ENCODE measurements at places on chromosomes 13 and 19. TPM values are rescaled to one million over a fixed set of nuclear protein-coding genes. Genes with fewer than 3 reads are reported as not detected.
A peak's percentile ranks its signal among the peaks of the same experiment; 100 is the strongest.

THAP8 gene
- 5.5 TPM for total RNA-seq

CNMD gene
- not detected for total RNA-seq

CEACAM1 gene
- 13.8 TPM for total RNA-seq

DNA sequence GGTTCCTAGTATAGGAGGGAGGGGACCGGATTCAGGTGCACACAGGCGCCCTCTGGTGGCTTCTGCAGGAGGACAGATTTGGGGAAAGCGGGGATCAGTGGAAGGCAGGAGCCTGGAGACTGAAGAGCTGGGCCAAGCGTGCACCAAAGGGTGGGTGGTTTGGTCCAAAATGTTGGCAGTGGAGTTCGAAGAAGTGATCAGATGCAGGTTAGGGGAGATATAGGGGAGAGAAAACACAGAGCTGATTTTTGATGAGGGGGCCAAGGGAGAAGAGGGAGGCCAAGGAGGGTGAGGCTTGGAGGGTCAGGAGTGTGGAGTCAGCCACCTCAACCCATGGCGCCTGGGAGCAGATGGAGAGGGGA is 6.8 kb upstream of the CARM1 start:
- peak; percentile 88 for DNase-seq

DNA sequence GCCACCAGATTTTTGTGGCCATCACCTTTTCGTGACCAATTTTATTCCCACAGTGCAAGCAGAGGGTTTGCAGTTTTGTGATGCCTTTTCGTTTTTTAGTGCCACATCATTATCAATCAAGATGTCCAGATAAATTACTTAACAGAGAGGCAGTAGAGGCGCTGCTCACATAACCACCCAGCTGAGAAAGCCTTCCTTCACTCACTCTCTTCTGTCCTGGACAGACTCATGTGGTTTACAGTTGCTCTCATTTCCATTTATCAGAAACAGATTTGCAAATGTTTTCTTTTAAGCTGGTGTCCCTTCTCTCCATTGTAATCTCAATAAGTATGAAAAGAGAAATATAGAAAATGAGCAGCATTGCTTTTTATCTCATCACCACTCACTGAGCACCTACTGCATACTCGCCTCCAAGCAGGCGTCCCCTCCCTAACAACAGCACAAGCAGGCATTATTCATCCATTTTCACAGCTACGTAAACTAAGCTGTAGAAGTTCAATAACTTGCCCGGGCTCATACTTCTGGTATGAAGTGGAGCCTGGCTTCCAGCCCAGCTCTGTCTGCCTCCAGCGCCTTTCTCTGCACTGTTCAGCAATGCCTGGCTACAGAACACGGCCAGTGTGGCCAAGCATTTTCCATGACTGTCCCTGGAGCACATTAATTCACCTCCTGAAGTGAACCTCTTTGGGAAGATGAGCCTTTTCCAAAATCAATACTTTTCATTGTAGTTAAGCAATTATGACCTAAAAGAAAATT is 34.6 kb upstream of the KATNAL1 start:
- peak; percentile 83 for DNase-seq

GRCh38 chr13:103188713-103189326 is 122.6 kb upstream of the SLC10A2 start:
- no peak for DNase-seq

DNA sequence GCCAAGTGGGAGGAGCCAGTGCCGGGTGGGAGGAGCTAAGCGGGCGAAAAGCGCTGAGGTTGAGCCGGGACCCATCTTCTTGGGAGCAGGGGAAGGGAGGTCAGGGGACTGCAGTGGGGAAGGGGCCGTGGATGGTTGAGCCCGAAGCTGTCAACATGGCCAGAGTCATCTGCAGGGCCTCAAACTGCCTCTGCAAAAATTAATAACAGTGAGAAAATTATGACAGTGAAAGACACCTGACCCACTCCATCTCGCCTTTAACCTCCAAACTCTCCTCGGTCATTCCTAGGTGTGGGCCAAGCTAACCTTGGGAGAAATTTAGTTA is 30.1 kb downstream of the ZNF557 start:
- DNase-seq, result no peak

- DNase-seq, result no peak
Measured at GRCh38 chr19:1105008-1105872, 1.4 kb downstream of the GPX4 start.

- no peak for DNase-seq
Measured at GRCh38 chr19:32489971-32490370, 84.4 kb downstream of the DPY19L3 start.

DNA sequence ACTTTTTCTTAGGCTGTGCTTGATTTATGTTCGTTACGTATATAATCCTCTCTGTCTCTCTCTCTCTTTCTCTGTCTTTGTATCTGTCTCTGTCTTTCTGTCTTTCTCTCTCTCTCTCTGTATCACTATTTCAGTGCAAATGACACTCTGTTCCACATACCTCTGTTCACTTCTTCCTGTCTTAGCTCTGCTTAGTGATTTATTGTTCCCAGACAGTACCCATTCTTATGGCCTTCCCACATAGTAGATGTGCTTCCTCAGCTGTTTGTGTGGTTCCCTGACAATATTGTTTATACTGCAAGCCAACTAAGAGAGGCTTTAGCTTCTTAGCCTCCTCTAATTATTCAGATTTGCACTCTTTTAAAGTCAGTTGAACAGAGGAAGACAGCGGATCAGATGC is 1244.2 kb downstream of the DIAPH3 start:
- no peak for DNase-seq

- peak; percentile 63 for DNase-seq
Measured at GRCh38 chr19:14786421-14786851, 8.1 kb upstream of the ADGRE2 start.

DNA sequence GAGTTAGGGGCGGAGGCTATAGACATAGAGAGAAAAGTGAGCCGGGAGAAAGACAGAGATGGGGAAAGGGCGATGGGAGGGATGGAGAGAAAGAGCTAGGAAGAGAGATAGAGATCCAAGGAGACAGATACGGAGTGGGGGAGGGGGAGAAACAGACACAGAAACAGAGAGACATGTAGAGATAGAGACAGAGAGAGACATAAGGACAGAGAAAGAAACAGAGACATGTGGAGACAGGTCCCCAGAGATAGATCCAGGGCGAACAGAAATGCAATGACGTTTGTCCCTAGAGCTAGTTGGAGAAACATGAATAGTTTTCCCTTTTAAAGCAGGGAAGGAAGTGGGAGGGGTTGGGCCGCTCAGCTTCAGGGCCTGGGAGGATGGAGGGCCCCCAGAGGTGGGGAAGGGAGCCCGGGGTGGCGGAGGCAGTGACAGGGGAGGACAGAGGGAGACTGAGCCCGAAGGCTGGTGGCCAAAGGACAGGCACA is 4.6 kb downstream of the PPP1R14A start:
- no peak for DNase-seq

DNA sequence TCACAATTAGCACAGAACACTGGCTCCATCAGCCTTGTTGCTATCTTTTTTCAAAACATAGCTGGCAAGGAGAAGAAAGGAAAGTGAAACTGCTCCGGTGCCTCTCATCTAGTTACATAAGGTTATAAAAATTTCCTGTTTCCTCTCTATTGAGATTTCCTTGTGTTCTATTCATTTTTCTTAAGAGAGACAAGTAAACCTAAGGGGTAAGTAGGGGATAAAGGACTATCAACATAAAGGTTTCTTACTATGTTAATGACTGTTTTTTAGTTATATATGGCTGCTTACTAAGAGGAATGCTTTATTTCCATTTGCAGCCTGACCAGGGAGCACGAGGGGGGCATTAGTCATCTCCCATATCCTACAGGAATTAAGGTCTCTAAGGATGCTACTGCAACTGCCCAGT is 73.2 kb upstream of the MLNR start:
- no peak for DNase-seq

DNA sequence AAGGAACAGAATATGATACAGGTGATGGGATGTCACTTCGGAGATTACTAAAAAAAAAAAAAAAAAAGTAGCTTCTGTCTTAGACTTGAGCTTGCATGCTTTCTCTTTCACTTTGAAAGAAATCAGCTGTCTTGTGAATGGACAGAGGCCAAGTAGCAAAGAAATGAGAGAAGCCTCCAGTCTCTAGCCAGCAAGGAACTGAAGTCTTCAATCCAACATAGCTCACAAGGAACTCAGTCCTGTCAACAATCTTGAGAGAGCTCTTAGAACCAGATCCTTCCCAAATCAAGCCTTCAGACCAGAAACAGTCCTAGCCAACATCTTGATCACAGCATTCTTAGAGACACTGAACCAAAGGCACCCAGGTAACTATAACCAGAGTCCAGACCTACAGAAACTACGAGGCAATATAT is 7.7 kb downstream of the N4BP2L2 start:
- no peak for DNase-seq

DNA sequence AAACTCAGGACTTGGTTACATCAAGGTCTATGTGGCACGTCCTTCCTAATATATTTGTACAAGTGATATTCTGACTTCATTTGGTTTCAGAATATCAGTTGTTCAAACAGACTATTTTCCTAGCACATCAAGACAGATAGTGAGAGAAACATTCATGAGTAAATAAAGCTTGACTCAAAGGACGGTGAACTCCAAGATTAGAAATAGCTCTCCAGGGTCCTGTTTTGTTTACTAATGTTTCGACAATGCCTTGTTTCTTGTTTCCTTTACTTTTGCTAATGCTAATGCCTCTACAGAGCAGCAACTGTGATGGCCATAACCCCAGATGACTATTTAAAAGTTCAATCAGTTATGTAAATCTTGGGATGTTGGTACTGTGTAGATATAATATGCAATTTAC is 313.9 kb downstream of the KLF12 start:
- no peak for DNase-seq

DNA sequence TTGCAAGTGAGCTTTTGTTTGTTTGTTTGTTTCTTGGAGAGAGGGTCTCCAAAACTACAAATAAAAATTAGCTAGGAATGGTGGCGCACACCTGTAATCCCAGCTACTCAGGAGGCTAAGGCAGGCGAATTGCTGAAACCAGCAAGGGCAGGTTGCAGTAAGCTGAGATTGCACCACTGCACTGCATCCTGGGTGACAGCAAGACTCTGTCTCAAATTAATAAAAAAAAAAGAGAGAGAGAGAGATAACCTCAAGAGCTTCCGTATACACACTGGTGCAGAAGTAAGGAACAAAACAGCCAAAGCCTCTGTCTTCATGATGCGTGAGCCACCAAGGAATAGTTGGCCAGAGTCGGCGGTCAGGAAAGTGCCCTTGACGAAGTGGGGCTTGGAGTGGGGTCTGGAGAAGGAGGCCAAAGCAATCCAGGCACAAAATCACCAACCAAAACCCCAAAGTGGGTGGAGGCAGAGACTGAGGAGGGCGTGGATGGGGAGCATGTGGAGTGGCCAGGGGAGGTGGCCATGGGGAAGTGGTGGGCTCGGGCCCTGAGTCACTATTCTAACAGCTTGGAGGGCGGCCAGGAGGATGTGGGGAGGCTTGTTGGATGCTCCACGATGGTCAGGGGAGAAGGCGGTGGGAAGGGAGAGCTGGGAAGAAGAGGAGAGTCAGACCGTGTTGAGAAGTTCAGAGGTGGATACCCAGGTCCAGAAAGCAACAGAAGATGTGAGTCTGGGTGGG is 21.2 kb upstream of the TOMM40 start:
- DNase-seq, result peak; percentile 73

GRCh38 chr19:10858204-10858828 is 10.1 kb downstream of the C19orf38 start:
- no peak for DNase-seq

DNA sequence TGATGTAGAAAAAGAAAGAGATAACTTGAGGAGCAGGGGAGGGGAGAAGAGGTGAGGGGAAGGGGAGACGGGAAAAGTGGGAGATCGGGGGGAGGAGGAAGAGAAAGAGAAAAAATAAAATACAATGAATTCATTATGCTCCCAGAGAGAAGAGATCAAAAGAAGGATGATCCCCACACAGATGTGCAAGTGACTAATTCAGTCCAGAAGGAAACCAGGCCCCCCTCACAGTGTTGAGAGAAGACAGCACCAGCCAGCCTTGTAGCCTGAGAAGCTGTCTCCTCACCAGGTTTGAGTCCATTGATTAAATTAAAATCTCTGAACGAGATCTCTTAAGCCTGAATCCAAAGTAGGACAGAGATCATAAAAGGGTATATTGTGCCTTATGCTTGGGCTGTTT is 333.7 kb upstream of the NBEA start:
- DNase-seq, result no peak

DNA sequence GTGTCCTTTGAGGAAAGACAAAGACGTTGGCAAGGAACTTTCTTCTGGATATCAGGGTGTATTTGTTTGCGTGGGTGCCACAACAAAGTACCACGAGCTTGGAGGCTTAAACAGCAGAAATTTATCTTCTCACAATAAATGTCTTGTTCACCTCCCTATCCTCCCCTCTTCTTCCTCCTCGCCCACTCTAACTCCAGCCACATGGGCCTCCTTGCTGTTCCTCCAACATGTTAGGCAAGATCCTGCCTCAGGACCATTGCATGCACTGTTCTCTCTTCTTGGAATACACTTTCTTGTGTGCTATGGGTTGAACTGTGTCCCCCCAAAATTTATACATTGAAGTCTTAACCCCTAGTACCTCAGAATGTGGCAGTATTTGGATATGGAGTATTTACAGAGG is 45.7 kb downstream of the VAV1 start:
- no peak for DNase-seq

DNA sequence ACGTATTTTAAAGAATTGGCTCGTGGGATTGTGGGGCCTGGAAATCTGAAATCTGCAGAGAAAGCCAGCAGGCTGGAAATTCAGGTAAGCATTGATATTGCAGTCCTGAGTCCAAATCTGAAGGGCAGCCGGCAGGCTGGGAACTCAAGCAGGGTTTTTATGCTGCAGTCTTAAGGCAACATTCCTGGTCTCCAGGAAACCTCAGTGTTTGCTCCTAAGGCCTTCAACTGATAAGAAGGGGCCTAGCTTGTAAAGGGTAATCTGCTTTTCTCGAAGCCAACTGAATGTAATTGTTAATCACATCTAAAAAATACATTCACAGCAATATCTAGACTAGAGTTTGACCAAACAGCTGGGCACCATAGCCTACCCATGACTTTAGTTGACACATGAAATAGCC is 154.4 kb downstream of the EFNB2 start:
- no peak for DNase-seq

GRCh38 chr13:40613192-40613818 is 53.1 kb downstream of the FOXO1 start:
- DNase-seq, result no peak

- DNase-seq, result no peak
Measured at GRCh38 chr13:112902669-112903068, 66.3 kb upstream of the MCF2L start.

DNA sequence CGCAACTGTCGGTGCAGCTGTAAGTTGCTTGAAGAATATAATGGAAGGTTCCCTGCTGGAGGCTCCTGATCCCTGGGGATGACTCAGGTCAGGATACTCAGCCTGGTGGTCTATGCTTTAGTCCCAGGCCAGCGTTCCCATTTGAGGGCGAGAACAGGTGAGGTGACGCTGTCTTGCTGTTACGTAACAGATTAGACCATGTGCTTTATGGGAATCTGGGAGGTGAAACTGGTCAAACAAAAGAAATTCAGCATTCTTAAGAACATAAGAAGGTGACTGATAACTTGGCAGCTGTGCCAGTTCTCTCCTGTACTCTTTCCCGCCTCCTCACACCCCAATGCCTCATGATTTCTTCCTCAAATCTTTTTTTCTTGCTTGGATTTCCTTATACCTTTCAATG is at the start of gene CXCL17:
CXCL17 (minus strand) TSS at position 114 of the 400 bp plus-strand sequence. CDS start 114 bp downstream, outside the sequence.
- DNase-seq, result no peak

Measured in lower lobe of right lung (tissue), 2 donors.